ENCODE measurements at places on chromosomes 3 and 15.

- peak; percentile 86 for DNase-seq
Measured at GRCh38 chr15:75625542-75626347, at the start of gene SNUPN. Gene SNUPN, minus strand, starts transcription at chr15:75625725. Its CDS starts 4,674 bp downstream, at chr15:75621051.

DNA sequence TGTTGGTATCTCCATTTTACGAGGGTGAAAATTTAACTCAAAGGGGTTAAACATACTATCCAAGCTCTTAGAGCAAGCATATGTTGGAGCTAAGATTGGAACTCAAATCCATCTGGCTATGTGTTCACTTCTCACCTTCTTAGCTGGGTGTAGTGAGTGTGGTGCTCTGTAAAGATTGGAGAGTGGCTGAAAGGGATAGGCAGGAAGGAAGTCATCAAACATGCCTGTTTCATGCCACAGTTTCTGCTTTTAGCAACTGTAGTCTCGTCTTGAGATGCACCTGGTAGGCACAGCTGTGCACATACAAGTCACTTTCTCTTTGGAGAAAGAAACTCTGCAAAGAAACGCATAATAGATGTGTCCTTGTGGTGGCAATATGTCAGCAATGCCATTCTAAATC, 189.1 kb upstream of the MDFIC2 start:
- DNase-seq = no peak

DNA sequence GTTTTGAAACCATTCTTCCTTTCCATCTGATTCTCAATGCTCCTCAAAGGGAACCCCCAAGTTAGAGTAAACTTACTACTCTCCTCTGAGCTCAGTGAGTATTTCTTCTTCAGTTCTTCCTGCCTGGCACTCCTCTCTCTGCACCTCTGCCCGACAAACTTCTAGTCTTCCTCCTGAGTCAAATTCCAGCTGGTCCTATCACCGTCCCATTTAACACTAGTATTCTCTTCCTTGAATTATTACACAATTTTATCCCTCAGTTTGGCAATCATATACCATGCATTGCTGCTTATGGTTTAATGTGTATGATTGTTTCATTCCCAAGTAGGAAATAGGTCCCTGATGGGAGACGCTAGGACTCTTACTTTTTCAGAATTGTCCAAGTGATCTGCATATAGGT, 279.7 kb downstream of the MECOM start:
- no peak for DNase-seq

DNA sequence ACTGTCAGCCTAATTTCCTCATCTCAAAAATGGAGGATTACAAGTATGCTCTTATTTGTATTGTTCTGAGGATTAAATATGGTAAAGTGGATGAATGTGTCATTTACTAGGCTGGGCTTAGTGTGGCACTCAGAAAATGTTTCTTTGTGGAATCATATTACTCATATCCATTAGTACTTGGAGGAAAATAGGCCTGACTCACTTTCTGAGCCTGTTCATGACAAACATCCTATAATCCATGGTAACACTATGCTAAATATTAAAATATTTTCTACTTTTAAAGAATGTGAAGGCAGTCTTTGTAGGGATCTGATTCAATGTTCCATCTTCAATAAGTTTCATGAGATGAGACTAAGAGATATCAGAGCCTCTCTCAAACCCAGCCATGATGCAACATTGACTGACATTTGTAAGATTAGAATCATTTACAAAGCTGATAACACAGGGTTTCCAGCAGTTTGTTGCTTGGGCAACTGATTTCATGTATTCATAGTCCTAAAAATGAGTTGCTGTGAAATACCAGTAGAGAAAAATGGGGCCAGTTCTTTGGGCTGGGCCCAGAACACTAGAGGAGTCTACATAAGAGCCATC, 1048.5 kb downstream of the NTRK3 start:
- no peak for DNase-seq

DNA sequence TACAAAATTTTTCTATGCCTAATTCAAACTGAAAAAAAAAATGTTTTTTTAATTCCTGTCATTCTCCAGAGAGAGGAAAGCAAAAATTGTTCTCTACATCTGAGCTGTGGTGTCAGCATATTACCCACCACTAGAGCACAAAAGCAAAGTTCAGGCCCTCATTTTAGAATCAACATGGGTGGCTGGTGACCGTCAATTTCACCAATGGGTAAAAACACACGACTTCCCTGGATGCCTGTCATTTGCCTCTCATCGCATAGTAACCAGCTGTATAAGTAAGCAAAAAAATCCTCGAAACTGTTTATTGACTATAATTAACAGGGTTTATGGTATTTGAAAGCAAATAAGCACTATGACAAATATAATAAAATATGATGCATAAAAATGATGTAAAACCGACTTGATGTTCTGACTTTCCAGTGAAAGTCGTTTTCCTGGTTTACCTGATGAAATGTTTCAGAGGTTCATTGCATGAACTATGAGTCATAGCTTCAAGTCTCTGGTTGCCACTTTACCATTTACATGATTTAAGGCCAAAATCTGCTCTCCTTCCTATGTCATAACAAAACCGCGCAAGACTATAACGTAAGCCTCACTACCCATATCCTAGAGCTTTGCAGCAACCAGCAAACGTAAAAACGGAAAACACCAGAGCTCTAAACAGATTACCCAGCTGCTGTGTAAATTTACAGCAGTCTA, 60.5 kb downstream of the THBS1 start:
- DNase-seq = no peak

DNA sequence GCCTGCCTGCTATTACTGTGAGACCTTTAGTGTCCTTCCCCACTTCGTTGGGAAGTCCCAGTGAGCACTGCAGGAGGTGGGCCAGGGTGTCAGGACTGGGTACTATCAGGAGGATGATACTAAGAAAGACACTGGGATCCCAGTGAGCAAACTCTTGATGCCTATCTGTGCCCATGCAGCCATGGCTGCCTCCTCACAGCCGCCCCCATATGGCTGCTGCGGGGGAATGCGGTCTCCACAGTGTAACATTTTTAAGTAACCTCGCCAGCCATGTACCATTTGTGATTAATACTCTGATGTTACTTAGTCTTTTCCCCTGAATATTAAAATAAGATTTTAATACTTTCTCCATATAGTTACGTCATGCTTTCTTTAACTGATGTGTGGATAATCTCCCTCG, 312.2 kb downstream of the RYR3 start:
- DNase-seq = no peak

DNA sequence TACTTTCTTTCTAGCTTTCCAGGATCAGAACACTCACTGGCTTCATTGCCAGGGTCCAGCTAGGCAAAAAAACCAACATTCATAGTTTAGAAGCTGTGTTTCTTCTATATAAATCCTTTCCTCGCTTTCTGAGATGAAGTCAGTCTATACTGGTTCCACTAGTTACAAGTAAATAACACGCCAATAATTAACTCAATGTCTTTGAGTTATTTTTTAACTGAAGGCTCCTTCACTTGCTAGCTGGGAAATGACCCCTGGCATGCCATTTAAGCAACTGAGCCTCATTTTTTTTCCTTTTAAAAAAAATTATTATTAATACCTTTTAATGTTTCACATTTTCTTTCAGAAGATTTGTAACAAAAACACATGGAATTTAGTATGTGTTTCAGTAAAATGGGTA, 2.1 kb upstream of the CCDC174 start:
- DNase-seq = no peak

- no peak for DNase-seq
Measured at GRCh38 chr15:25536801-25537611, 98.2 kb upstream of the UBE3A start.

- DNase-seq = no peak
Measured at GRCh38 chr3:128263946-128264345, 110.7 kb downstream of the EEFSEC start.

- no peak for DNase-seq
Measured at GRCh38 chr3:150751781-150752263, 11.1 kb downstream of the SIAH2 start.

DNA sequence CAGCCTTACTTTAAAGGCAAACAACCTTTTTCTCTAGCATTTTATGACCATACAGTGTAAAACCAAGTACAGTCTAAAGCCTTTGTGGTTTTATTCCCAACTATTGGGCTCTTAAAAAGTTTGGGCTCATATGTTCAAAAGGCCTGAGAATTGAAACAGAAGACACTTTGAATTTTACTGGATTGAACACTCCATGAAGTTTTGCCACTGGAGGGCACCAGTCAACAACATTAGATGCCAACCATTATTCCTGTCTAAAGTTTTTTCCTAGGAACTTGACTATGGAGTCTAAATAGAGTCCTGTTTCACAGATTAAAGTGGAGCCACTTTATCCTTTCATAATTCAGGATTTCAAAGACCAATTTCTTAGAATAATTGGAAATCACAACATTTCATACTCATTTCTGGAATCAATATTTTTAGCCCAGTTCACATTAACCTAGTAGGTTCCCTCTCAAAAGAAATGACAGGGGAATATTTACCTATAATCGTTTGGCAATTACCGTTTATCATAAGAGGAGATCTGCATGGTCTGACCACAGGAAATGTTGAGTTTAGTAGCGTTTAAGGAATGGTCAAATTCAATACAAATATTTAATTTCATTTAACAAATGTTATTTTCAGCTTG, 244.1 kb upstream of the PDZRN3 start:
- no peak for DNase-seq

GRCh38 chr3:20060974-20061685, 20.9 kb downstream of the KAT2B start:
- no peak for DNase-seq

- DNase-seq = no peak
Measured at GRCh38 chr3:72811571-72811970, 36.7 kb downstream of the SHQ1 start.

DNA sequence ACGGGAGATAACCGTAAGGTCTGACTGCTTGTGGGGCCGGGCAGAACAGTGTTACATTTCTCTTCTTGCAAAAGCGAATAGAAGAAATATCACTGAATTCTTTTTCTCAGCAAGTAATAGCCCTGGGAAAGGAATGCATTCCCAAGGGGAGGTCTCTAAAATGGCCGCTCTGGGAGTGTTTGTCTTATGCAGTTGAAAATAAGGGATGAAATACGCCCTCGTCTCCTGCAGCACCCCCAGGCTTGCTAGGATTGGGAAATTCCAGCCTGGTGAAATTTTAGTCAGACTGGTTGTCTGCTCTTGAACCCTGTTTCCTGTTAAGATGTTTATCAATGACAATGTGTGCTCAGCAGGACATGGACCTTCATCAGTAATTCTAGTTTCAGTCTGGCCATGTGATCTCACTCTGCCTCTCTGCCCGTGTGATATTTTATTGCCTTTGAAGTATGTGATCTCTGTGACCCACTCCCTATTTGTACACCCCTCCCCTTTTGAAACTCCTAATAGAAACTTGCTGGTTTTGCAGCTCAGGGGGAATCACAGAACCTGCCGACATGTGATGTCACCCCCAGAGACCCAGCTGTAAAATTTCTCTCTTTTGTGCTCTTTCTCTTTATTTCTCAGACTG, 715.6 kb downstream of the ROBO1 start:
- no peak for DNase-seq

DNA sequence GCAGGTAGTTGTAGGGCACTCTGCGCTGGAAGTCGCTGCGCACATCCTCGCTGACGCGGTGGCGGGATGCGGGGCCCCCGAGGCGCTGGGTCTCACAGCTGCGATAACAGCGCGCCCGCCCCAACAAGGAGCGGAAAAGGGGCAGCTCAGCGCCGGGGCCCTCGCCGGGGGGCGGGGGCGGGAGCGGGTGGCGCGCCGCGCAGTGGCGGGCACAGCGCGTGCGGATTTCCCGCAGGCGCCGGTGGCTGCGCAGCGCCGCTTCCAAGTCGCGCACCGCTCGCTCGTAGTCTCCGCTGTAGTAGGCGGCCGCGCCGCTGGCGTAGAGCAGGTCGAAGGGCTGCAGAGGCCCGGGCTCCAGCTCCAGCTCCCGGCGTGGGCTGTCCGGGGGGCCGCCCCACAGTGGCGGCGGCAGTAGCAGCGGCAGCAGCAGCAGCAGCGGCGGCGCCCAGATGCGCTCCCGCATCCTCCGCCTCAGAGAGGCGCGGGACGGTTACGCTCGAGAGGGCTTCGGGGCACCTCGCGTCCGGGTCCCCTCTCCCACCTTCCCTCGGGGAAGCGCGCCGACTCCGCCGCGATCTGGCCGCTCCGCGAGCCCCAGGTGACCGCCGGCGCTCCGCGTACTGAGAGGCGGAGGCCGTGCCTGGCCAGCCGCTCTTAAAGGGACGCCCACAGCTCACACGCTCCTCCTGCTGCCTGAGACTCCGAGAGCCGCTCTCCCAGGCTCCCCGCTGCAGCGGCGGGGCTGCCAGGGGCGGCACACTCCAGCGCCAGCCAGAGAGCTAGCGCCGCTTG, at the start of gene P3H2:
P3H2 (minus strand) TSS at position 629 of the 792 bp plus-strand sequence; CDS start at position 463, 166 bp downstream.
- peak; percentile 2 for DNase-seq

DNA sequence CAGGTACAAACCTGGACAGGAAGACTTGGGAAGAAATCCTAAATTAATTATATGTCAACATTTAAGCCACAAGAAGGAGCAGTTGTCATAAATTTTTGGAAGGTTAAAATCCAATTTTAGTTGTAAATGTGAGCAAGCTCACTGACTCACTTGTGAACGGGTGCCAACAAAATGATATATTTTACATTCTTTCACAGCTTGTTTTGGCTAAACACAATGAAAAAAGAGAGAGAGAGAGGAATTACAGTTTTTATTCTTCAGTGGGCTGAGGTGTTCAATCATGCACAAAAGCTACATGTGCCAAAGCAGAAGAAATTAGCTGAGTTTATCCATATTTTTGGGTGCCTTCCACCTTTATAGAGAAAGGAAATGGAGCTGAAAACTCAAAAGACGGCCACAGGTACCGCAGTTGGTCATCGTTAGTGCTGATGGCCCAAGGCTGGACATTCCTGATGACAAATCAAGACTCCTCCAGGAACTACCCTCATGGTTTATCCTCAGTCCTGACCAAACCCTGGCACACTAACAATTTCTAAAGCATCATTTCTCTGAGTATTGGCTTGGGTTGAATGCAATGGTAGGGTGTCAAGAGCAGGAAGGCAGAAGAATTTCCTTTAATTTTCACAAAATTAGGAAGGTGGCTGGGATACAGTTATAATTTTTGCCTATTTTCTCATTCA, 37.6 kb upstream of the WNT5A start:
- no peak for DNase-seq

DNA sequence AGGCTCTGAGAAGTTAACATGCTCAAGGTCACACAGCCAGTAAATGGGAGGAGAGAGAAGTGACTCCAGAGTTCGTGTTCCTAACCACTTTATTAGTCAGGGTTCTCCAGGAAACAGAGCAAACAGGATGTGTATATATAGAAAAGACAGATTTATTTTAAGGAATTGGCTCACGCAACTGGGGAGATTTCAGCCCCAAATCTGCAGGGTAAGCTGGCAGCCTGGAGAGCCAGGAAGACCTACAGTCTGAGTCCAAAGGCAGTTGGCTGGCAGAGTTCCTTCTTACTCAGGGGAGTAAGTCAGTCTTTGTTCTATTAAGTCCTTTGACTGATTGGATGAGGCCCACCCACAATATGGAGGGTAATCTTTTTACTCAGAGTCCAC, 118.2 kb upstream of the PROK2 start:
- DNase-seq = no peak
